Activated B cell treated with CpG ODN at 0.5 μM for 24 hours (primary cell): ENCODE measurements at places on chromosomes 12 and 14.

DNA sequence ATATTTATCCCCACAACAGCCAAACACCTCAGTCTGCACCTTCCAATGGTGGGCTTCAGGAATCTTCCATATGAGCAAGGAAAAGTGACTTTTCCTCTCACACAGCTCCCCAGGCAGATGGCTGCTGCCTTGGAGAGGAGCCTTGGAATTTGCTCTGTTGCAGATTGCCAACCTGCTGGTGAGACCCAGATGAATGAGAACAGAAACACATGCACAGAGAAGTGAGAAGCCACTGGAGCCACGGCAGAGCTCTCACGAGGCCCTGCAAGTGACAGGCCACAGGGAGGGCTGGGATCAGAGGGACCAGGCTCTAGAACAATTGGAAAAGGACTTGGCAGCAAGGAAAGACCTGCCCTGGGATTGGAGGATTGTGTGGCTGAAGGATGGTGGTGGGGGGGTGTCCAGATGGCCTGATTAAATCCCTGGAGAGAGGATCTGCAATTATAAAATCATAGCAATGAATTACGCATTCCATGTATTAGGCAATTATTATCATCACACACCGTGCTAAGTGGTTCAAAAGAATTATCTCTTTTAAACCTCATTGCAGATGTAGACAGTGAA is 84.9 kb upstream of the PWP1 start:
- H3K27me3 ChIP-seq: no peaks in the 10 kb centered on the region
- no peaks in the 10 kb centered on the region for H3K4me1 ChIP-seq
- no peak for DNase-seq
- H3K36me3 ChIP-seq: no peaks in the 10 kb centered on the region
- no peak overlapping the region for H3K4me3 ChIP-seq

DNA sequence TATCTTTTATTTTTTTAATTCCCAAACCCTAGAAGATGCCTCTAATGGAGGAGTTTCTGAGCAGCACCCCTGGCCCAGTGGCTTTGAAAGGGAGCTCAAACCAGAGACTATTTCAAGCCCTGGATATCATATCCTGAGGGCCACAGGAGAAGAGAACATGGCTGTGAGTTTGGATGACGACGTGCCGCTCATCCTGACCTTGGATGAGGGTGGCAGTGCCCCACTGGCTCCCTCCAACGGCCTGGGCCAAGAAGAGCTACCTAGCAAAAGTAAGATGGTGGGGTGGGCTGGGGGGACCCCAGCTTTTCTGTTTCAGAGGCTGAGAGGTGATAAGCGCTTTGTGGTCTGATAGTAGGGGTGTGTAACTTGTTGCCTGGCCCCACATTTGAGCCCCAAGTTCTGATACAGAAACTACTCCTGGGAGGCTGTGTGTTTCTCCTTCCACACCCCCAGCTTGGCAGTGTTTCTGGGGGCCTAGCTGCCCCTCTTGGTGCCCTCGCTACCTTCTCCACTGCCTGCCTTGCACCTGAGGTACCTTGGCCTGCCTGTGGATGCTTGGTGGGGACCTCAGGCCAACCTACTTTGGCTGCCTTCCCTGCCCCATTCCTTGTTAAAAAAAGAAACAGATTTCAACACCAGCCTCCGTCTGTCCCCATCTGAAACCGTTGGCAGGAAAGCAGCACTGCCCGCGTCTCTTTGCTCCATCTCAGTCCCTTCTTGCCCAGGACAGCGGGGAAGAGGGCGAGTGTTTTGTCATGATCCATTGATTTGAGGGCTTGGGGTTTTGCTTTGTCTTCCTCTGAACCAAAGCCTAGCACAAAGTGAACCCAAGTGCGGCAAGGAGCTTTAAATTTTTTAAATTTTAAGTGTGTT is 5.7 kb downstream of the TPCN1 start:
- DNase-seq: no peak
- peaks cover 42% of the 10 kb centered on the region for H3K36me3 ChIP-seq
- peak overlapping the region; percentile 56 for H3K27ac ChIP-seq
- no peak overlapping the region for H3K4me3 ChIP-seq

DNA sequence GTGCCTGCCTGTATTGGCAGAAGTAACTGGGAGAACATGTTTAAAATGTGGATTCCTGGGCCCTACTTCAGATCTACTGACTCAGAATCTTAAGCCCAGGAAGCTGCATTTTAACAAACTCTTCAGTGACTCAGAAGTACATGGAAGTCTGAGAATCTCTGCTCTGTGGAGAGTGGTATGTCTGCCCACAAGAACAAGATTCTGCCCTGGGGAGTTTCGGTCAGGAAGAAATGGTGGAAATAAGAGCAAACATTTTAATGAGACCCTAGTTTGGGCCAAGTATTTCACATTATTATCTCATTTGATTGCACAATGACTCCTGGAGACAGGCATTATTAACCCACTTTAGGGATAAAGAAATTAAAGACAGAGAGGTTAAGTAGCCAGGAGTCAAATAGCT is 8.2 kb downstream of the ALDH1L2 start:
- no peak overlapping the region for H3K27ac ChIP-seq
- H3K36me3 ChIP-seq: no peaks in the 10 kb centered on the region
- DNase-seq: no peak

- H3K27me3 ChIP-seq: no peaks in the 10 kb centered on the region
- no peak overlapping the region for H3K27ac ChIP-seq
- peaks cover 17% of the 10 kb centered on the region for H3K4me1 ChIP-seq
- H3K4me3 ChIP-seq: no peak overlapping the region
- no peak for DNase-seq
Observed at GRCh38 chr12:125006365-125006764, 12.9 kb downstream of the BRI3BP start.

GRCh38 chr12:22653791-22654190 is 28.8 kb downstream of the ETNK1 start:
- H3K36me3 ChIP-seq: peaks cover 39% of the 10 kb centered on the region
- DNase-seq: no peak
- no peak overlapping the region for H3K27ac ChIP-seq
- H3K27me3 ChIP-seq: no peaks in the 10 kb centered on the region

DNA sequence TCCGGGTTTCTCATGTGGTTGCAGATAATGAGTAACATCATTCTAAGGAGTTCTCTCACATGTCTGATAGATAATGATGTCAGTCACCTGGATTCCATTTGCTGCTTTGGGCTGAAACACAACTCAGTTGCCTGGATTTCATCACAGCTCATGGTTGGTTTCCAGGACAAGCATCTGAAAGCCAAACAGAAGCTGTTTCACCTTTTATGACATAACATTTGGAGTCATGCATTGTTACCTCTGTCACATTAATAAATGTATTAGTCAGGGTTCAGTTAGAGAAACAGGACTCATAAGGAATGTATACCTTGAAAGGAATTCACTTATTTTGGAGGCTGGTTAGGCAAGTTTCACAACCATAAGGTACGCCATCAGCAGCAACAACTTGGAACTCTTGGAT is 251.9 kb upstream of the ATXN7L3B start:
- H3K36me3 ChIP-seq: no peaks in the 10 kb centered on the region
- H3K27me3 ChIP-seq: no peaks in the 10 kb centered on the region
- no peaks in the 10 kb centered on the region for H3K4me1 ChIP-seq
- no peak overlapping the region for H3K27ac ChIP-seq

- no peak overlapping the region for H3K4me3 ChIP-seq
- DNase-seq: no peak
- no peaks in the 10 kb centered on the region for H3K4me1 ChIP-seq
- no peaks in the 10 kb centered on the region for H3K36me3 ChIP-seq
- H3K27me3 ChIP-seq: peaks cover 2% of the 10 kb centered on the region
Observed at GRCh38 chr14:33862261-33862802, 88.5 kb downstream of the EGLN3 start.

DNA sequence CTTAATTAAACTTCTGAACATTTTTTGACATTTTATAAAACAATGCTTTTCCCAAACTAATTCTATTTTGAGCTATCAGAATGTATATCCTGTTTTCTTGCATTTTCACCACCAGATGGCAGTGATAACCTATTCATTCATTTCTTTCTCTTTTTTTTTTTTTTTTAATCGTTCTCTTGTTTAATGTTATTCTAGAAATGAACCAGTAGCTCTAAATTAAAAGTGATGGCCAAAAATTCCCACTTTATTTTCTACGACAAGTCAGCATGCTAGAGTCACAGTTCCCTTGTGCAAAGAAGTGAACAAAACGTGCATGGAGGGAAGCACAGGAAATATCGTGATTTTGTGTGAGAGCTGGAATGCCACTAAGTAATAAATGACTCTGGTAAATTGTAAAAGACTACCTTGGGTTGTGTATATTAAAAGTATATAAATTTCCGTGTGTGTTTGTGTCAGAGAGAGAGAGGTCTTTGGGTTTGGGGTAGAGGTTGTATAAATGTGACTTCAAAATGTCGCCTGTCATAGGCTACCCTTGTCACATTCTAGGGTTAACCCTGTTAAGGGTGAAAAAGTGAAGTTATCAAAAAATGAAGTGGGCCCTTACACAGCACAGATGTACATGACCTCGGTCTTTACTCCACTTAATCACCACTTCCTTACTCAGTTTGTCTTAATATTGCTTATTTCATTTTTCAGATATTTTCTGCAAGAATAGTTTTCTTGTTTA is 40.4 kb upstream of the LDHB start:
- no peaks in the 10 kb centered on the region for H3K4me1 ChIP-seq
- H3K4me3 ChIP-seq: no peak overlapping the region
- H3K36me3 ChIP-seq: no peaks in the 10 kb centered on the region
- no peak overlapping the region for H3K27ac ChIP-seq

DNA sequence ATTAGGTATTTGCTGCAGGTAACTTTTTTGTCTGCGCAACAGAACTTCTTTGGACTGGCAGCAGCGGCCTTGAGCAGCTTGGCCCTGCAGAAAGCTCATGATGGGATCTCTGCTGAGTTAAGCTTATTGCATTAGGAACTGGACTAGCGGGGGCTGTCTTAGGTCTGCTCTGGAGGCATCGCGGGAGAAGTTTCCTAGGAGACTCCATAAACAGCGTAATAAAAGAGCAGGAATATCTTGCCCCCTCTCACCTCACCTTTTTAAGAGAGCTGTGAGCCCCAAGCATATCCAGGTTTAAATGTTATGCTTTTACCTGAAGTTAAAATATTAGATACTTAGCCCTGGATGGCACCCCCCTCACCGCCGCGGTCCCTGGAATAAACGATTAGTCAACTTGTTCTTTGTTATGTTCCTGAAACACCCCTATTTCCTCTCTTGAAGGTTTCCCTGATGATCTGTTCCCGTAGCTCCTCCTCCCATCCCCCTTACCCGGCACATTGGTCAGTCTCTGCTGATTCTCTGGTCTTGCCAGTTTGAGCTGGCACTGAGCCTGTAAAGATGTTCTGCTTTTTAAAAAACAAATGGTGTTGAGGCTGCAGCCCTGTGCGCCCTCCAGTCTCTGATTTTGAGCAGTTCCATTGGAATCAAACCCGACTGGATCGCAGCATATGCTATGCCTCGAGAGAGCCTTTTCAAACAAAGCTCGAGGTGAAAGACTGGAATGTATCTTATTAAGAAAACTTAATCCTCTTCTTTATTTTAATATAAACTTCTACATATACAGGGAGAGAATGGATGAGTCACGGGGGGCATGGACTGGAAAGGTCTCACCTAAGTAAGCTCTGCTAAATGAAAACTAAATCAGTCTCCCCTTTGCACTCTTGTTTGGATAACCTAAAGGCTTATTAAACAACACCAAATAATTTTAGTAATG is 1.9 kb downstream of the MLXIP start:
- H3K4me1 ChIP-seq: peaks cover 68% of the 10 kb centered on the region
- H3K36me3 ChIP-seq: peaks cover 14% of the 10 kb centered on the region
- no peaks in the 10 kb centered on the region for H3K27me3 ChIP-seq
- peak overlapping the region; percentile 86 for H3K4me3 ChIP-seq

DNA sequence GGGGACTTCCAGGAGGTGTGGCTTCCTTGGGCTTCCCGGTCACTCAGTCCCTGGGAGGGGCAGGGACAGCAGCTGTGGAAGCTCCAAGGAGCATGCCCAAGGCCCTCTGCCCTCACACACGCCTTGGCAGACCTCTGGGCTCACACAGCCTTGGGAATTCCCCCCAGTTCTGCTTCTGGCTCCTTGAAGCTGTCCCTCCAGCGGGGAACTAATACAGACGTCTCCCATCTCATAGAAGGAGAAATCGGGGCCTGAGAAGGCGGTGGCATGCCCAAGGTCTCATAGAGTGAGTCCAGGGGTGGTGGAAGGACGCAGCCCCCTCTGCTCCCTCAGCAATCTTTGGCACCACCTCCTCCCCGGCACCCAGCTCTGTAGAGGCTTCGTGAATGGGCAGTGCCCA is 15.7 kb upstream of the TMEM119 start:
- no peak for DNase-seq
- no peaks in the 10 kb centered on the region for H3K36me3 ChIP-seq
- H3K4me3 ChIP-seq: no peak overlapping the region
- H3K4me1 ChIP-seq: peaks cover 68% of the 10 kb centered on the region

DNA sequence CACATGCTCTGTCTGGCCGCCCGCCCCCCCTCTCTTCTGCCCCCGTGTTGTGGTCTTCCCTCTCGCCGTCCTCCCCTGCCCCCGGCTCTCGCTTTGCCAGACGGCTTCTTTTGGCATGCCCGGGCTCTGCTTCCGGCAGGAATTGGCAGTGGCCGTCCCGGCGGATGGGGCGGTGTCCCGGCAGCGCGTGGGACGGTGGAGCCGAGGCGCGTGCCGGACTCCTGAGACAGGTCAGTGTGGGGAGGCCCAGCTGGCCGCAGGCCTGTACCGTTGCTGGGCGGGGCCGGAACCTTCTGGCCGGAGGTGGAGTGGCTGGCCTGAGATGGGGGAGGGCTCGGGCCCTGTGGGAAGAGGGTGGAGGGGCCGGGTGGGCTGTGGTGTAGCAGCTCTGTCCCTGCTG is 17.1 kb downstream of the KIF26A start:
- H3K36me3 ChIP-seq: no peaks in the 10 kb centered on the region
- no peak for DNase-seq
- H3K27me3 ChIP-seq: no peaks in the 10 kb centered on the region
- H3K4me1 ChIP-seq: no peaks in the 10 kb centered on the region
- no peak overlapping the region for H3K27ac ChIP-seq

GRCh38 chr12:26841085-26841484 is 8.1 kb upstream of the ITPR2 start:
- H3K27me3 ChIP-seq: no peaks in the 10 kb centered on the region
- no peaks in the 10 kb centered on the region for H3K36me3 ChIP-seq
- no peak overlapping the region for H3K27ac ChIP-seq
- DNase-seq: no peak
- H3K4me1 ChIP-seq: peaks cover 9% of the 10 kb centered on the region

GRCh38 chr14:103501921-103502669 is 20.5 kb downstream of the CKB start:
- H3K4me3 ChIP-seq: no peak overlapping the region

- H3K4me3 ChIP-seq: no peak overlapping the region
- peaks cover 95% of the 10 kb centered on the region for H3K4me1 ChIP-seq
- H3K27me3 ChIP-seq: no peaks in the 10 kb centered on the region
- H3K27ac ChIP-seq: no peak overlapping the region
- DNase-seq: no peak
Observed at GRCh38 chr12:89669197-89669596, 39.4 kb downstream of the ATP2B1 start.

DNA sequence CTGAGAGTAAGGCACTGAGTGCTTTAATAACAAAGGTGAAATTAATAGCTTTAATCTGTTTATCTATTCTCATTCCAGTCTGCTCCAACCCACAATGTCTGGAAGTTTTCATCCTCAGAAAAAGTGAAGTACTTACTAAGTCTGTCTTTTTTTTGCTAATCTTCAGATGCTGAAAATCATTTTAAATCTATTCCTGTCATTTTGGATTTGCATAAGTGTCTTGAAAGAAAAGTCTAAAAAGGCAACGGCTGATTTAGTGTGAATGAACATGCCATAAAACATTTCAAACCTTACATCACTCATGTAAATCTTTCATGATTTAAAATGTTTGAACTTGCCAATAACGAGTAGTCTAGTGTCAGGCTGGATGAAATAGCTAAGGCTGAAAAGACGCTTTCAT is 685.6 kb downstream of the RPS29 start:
- no peak for DNase-seq
- H3K36me3 ChIP-seq: no peaks in the 10 kb centered on the region
- no peaks in the 10 kb centered on the region for H3K27me3 ChIP-seq
- no peak overlapping the region for H3K4me3 ChIP-seq
- H3K4me1 ChIP-seq: no peaks in the 10 kb centered on the region
